ENCODE measurements at places on chromosomes 12 and 14.
A peak's percentile ranks its signal among the peaks of the same experiment; 100 is the strongest.

DNA sequence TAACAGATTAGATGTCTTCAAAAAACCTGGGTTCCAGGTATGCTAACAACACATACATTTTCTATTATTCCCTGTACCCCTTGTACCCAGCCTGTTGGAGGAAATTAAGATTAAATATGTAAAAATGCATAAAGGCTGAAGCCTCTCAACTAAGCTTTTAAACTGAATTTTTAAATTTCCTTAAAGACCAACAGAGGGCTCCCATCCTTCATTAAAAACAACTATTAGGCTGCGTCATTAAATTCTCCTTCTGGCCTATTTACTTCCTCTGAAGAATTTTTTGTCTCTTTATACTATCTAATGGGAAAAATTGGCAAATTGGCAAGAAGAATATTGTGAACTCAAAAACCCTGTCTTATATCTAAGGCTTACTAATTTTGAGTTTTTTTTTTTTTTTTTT is 21.8 kb downstream of the SENP1 start:
- peak; percentile 36 for DNase-seq

- DNase-seq: no peak
Observed at GRCh38 chr12:23827353-23827752, 122.1 kb downstream of the SOX5 start.

DNA sequence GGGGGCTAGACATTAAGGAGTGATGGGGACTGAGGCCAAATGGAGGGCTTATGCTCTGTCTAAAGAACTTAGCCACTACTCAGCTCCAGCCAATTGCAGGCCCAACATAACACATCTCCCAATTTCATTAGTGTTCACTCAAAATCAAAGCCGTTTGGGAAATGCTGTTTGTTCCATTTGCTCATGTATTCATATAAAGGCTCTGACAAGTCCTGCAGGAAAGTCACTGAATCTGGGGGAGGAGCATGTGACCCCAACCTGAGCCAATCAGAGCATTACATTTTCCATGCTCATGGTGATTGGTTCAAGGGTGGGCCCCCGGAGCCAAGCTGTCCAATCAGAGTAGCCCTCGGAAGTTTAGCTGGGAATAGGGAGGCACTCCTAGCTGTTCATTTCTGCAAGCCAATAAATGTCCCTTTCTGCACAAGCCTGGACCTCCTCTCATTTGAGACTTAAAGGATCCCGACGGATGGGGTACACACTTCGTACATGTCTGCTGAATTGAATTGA is 20.9 kb downstream of the SDSL start:
- no peak for DNase-seq

GRCh38 chr14:20934148-20934762 is 21.0 kb upstream of the RNASE2 start:
- DNase-seq: peak; percentile 9

GRCh38 chr14:84144166-84144565 is 1385.8 kb upstream of the FLRT2 start:
- no peak for DNase-seq

- DNase-seq: peak; percentile 50
Observed at GRCh38 chr12:51897181-51897580, 9.3 kb downstream of the ANKRD33 start.

DNA sequence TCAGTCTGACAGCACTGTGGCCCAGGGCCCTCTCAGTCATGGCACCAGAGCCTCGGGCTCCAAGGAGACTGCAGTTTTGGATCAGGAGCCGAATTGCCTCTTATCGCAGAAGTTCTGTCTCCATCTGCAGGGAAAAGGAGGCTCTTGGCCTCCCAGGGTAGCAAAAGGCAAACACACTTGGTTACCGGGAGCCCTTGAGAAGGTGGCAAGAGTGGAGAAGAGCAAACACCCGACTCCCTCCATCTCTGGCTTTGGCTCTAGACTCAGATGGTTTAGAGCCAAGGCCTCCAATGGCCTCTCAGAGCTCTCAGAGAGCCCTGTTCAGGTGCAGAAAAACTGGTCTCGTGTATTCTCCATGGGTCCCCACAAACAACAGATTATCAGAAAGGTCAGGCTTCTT is 44.6 kb downstream of the NINJ2 start:
- no peak for DNase-seq

Measured in AG10803 (cell line).